ENCODE measurements at places on chromosomes 2 and 18.

DNA sequence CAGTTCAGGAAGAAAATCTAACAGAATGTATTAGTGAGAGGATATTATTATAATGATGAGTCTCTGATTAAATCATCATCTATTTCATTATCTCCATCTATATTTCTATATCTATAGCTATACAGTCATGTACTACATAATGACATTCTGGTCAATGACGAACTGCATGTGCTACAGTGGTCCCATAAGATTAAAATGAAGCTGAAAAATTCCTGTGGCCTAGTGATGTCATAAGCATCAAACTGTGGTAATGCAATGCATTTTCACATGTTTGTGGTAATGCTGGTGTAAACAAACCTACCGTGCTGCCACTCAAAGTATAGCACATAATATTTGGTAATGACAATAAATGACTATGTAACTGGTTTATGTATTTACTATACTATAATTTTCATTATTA lies 1127.9 kb upstream of the CHAC2 start:
- DNase-seq: no peak

GRCh38 chr2:6750411-6751158 lies 115.1 kb downstream of the CMPK2 start:
- DNase-seq: no peak

- DNase-seq: no peak
Observed at GRCh38 chr18:45774065-45774521, 50.1 kb downstream of the SLC14A1 start.

- no peak for DNase-seq
Observed at GRCh38 chr2:240739797-240740196, 48.1 kb downstream of the AQP12A start.

DNA sequence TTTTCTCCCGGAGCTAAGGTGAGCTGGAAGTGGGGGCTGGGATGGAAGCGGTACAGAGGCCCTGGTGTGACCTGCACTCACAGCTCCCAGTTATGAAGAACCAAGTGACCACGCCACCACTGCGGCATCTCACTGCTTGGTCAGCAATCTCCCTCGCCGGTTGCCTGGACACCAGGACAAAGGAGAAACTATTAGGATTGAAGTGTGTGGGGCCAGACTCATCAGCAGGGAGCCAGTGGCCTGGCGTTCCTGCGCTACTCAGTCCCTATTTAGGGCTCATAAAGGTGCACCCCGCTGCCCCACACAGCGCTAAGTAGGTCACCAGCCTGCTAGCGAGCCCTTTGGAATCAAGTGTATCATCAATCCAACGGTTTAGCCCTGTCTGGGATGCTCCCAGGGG lies 82.9 kb downstream of the ZCCHC2 start:
- no peak for DNase-seq

GRCh38 chr2:65299246-65299645 lies 71.6 kb downstream of the ACTR2 start:
- no peak for DNase-seq

GRCh38 chr18:60372596-60372995 lies at the start of gene MC4R:
TSS of gene MC4R (minus strand) at chr18:60372775. CDS start at chr18:60372349, 426 bp downstream.
- DNase-seq: no peak

DNA sequence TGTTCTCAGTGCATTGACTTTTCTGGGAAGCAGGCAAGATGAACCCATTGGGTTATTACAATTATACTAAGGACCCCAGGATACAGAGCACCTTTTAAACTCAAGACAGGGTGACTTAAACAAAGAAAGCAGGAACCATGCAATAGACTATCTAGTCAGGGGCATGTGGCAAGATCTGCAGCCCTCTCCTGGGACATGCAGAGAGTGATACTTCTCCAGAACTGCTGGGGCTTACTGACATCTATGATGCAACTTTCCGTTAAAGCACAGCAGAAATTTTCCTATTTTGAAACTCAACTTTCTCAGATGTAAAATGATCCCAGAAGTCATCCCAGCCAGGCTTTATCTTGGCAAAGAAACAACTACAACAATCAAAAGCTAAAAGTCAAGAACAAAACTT lies 162.2 kb upstream of the HNMT start:
- no peak for DNase-seq

GRCh38 chr2:32772638-32773447 lies 145.0 kb downstream of the TTC27 start:
- DNase-seq: peak; percentile 28

DNA sequence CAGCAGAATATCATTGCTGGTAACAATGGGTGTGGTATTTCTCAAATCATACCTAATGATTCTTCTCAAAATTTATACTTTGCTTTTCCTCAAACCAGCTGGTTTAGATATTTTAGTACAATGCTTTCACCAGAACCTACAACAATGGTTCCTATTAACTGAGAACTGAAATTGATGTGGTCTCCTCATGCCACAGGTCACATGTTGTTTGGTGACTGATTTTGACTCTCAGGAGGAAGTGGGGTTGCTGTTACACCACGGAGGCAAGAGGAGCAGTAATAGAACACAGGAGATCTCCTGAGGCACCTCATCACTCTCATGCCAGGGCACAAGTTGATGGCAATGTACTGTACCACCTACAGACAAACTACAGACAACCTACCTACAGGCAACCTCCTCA lies 3.0 kb upstream of the CEP68 start:
- no peak for DNase-seq

DNA sequence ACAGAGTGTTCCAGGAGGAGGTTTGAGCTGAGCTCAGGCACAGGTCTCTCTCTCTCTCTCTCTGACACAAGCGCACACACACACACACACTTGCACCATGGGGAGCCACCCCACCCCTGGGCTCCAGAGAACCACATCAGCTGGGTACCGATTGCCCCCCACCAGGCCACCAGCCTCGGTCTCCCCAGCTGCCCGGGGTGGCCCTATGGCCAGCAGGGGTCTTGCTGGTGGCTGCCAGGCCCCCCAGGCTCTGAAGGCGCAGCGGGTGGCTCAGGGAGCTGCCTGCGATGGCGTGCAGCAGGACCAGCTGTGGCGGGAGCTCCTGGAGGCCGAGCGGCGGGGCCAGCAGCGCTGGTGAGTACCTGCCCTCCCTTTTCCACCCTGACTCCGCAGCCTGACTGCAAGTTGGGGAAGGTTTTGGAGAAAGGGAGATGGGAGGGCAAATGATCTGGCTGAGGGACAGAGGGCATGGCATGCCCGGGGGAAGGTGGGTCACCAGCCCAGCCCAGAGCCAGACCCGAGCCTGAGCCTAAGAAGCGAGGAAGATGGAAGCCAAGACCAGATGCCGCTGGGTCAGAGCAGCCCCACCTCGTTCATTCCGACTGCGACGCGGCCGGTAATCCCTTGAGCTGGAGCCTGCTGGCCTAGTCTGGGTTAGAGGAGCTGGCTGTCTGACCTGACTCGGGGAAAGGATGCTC lies 21.9 kb upstream of the SLC66A3 start:
- no peak for DNase-seq

DNA sequence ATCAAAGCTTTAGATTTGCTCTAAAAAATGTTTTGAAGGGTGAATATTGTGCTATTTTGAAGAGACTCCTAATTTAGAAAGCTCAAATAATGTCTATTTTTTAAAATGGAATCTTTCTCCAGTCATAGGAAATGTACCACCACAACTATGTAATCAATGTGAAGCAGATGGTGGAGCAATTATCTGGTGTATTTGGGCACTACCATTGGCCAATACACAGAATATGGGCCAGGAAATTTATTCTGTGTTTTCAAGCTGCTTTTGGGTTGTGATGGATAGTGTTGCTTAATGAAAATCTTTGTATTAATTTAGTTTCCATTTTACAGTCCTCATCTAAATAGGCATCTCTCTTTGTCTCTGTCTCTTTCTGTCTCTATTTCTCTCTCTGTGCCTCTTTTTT lies 17.1 kb upstream of the VWC2L start:
- DNase-seq: no peak

DNA sequence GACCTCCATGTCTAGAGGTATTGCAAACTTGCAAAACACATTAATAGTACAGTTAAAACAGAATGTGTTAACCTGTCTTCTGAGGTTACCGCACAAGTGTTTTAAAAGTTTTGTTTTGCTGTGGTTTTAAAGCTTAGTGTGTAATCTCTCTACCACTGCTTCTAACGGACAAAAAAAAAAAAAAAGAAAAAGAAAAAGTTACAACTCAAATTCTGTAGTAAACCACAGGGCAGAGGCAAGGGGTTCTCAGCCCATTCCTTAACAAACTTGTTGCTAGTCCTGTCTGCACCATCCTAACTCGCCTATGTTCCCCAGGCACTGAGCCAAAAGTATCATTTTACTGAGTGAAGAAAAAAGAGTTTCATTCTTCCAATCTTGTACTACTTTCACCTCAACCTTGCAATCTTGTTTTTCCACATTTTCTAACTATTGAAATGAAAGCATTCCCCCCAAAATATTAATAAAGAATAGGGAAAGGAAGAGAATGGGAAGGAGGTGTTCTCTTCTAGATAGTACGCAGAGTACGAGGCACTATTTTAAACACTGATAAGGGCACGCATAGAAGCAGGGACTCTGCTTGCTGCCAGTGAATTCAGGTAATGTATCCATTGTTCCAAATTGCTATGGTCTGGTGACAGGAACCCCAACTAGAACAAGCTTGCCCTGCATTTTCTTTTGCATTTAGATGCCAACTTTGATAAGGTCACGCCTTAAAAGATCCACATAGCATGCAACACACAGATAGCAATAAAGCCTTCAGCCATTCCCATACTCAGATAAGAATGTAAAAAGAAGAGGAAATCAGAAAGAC lies 47.1 kb downstream of the IKZF2 start:
- DNase-seq: no peak

DNA sequence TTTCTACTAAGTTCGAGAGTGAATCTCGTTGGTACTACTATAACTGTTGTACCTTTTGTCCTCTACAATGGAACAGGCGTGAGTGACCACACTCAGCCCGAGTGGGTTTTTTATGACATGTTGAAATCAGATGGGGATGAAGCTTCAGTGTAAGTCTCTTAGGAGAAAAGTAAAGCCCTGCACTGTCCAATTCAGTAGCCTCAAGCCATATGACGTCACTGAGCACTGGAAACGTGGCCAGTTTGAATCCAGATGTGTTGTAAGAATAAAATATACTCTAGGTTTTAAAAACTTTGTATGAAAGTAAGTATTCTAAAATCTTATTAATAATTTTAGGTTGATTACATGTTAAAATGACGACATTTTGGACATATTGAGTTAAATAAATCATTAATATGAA lies 101.7 kb upstream of the SP3 start:
- no peak for DNase-seq

GRCh38 chr18:50155406-50155805 lies 39.5 kb downstream of the MYO5B start:
- no peak for DNase-seq

- DNase-seq: no peak
Observed at GRCh38 chr2:45860136-45861121, 209.0 kb downstream of the PRKCE start.

DNA sequence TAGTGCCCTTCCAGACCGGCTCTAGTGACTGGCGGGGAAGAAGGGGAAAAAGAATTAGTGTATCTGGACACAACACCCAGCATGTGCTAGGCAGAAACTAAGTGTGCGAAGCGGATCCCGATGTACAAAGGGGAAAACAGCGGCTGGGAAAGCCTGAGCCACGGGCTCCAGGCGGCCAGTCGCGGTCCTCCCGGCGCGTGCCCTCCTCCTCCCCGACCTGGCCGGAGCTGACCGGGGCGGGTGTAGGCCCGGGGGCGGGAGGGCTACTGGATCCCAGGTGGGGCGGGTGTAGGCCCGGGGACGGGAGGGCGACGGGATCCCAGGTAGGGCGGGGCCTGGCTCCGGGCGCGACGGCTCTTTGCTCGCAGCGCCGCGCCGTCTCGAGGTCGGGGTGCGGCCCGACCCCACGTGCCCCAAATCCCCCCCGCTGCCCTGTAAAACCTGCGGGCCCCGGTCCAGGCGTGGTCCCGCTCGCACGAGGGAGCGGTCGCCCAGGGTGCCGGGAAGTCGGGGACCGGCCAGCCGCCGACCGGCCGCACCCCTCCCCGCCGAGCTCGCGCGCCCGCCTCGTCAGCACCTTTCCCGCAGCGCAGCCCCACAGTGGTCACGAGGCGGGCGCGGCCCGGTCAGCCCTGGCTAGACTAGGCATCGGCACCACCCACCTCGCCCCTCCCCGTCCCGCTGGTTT lies 48.8 kb downstream of the C2orf42 start:
- peak; percentile 51 for DNase-seq

DNA sequence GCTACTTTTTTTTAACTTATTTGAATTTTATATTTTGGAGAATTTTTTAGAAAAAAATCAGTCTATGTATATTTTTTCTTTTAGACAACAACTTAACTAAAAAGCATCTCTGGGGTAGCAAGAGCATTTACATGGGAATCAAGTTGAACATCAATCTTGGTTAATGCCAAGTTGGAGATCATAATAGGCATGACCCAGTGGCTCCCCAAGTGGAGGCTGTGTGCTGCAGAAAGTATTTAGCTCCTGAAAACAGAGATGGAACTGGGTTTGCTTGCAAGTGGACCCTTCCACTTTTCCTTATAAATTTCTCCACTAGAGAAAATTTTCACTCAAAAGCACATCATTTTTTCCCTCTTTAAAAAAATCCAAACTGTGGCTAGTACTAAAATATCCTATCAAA lies 23.9 kb upstream of the CAVIN2 start:
- no peak for DNase-seq

DNA sequence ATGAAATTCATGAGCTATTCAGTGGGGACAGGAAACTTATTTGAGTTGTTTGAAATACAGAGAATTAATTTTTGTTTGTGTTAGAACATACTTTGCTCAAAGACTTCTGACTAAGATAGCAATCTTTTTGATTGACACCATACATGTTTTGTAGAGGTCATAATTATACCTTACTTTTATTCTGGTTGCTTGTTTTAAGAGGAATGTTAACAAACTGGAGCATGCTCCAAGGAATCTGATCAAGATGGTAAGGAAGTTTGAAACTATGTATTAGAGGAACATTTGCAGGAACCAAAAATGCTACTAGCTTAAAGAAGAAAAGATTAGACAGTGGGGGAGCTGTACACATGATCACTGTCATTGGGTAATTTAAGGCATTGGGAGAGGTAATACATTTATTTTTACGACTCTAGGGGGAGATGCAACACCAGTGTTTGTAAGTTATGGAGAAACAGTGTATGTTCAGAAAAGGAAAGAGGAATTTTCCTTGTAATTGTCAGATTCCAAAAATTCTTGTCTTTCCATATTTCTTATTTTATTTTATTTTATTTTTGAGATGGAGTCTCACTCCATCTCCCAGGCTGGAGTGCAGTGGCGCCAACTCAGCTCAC lies 8.0 kb downstream of the AGFG1 start:
- DNase-seq: no peak

- no peak for DNase-seq
Observed at GRCh38 chr18:3088449-3088848, 75.5 kb upstream of the LPIN2 start.

DNA sequence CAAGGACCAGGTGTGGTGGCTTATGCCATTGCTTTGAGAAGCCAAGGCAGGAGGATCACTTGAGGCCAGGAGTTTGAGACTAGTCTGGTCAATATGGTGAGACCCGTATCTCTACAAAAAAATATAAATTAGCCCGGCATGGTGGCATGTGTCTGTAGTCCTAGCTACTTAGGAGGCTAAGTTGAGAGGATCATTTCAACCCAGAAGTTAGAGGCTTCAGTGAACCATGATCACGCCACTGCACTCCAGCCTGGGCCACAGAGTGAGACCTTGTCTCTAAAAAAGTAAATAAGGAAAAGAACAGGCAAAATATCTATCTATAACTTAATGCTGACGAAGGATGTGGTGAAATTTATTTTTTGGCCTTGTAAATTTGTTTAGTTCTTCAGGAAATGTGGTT lies 78.1 kb downstream of the UGGT1 start:
- DNase-seq: no peak

GRCh38 chr2:25544445-25544844 lies 128.9 kb downstream of the DTNB start:
- DNase-seq: no peak

Data from endothelial cell (in vitro differentiated cells).